GM06990 (cell line): ENCODE measurements at places on chromosomes 16 and 17.

DNA sequence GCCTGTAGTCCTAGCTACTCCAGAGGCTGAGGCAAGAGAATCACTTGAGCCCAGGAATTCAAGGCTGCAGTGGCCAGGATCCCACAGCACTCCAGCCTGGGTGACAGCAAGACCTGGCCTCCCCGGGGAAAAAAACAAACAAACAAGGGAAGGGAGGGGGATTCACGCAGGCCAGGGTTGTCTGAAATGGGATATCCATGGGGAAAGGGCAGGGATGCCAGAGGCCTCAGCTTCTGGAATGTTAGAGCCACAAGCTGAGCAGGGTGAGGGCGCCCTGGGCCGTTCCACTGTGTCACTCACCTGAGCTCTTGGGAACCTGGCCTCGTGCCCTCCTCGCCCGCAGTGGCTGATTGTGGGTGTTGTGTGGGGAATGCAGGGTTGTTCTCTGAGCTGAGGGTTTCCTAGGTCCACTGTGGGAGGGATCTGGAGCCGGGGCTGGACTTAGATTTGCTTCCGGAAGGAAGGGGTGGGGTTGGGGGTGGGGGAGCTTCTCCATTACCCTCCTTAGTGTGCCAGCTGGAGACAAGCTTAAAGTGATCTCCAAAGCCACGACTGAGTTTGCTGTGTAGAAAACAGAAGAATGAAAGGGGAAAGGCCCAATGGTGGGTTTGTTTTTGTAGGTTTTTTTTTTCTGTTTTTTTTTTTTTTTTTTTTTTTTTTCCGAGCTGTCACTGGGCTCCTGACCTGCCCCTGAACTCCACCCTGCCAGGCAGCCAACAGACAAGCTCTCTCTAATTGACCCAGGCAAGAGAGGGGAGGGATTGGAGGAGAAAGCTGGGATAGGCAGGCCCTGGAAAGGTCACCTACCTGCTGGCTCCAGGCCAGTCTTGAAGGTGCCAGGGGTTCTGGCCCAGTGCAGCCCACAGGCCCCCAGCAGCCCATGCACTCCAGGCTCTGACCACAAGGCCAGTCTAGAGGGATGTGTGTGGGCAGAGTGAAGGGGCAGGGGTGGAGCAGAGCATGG is at the start of gene SULT1A1:
Gene SULT1A1, minus strand, starts transcription at position 414 of the 964 bp plus-strand sequence. CDS start 1,189 bp downstream, outside the sequence.
- DNase-seq: no peak

GRCh38 chr16:5900046-5900445 is 802.5 kb upstream of the EEF2KMT start:
- DNase-seq: no peak

DNA sequence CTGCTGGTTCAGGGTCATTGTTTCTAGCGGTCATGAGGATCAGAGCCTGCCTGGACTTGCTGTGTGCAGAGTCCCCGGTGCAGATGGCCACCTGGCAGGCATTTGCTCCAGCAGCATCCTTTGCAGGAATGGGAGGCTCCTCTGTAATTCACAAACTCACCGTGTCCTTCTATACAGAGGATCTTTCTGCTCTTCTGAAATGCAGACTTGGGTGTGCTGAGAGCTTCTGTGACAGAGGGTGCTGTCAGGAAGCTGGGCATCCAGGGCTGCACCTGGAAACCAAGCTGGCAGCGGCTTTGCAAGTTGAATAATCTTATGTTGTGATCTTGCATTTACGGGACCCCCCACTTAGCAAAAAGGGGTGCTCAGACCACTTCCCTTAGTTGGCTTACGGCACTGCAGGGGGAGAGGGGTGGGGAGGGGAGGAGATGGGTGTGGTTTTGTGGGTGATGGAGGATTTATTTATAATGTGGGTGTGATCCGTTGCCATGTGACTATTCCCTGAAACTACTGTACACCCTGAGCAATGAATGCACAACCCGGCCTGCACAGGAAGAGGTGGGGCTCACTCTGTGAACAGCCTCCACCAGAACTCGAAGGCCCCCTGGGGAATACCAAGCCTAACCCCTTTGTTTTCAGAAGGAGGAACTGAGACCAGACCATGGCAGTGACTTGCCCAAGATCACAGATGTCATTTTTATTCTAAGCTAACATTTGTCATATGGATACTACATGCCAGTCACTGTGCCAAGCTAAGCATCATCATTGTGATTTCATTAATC is 178.3 kb downstream of the PRKCB start:
- DNase-seq: peak; percentile 83

DNA sequence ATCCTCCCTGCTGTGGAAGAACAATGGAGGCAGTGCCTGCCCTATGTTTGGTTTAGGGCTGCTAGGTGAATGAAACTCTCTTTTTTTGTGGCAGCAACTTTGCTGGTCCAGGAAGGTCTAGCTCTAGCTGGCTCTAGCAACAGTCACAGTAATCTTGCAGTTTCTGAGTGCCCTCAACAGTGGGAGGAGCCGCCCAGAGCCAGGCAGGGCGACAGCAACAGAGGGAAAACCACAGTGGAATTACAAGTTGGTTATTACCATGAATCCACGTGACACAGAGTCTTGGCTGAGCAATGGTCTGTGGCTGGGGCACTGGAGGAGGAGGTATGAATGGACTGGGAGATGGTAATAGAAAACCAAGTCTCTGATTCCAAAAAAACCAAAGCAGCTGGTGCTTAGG is 10.3 kb downstream of the HSPB9 start:
- DNase-seq: no peak

GRCh38 chr17:31202968-31203367 is 94.1 kb downstream of the OMG start:
- DNase-seq: no peak

DNA sequence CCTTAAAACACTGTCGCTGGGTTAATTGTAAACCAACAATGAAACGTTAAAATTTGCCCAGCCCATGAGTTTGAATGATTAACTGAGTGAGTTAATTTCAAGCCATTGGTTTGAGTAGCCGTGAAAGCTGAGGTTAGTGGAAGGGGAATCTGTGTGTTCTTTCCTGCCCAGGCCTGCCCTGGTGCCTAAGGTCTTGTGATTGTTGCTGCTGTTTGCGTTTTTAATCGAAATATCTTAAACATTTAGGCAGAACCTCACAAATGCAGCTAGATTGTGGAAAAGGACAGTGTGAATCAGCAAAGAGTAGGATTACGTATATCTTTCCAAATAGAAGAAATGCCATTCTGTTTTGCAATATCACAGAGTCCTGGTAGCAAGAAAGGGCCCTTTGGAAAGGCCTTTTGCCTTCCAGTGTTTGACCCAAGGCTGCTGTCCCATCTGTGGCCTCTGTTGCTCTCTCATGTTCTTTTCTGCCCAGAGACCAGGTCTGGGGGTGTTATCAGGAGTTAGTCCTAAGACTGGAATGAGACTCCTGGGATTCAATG is 113.8 kb downstream of the MSI2 start:
- DNase-seq: no peak

DNA sequence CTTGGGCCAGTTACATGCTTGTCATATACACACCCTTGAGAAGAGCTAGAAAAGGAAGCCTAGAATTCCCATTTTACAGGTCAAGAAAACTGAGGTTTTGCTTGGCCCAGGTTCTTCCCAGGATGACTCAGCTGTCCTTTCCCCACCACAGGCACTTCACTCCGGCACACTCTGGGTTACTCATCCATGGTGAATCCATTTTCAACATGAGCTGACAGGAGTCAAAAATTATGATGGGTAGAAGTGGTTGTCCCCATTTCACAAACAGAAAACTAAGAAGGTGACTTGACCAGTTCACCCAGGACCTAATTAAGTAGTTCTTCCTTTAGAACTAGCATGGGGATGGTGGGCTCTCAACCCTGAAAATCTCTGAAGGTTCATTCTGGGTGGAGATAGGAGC is 67.2 kb downstream of the USP22 start:
- no peak for DNase-seq

- no peak for DNase-seq
Observed at GRCh38 chr17:50207792-50208567, 6.5 kb upstream of the COL1A1 start.

GRCh38 chr17:75182319-75182568 is 515 bp downstream of the SUMO2 start:
- DNase-seq: no peak

DNA sequence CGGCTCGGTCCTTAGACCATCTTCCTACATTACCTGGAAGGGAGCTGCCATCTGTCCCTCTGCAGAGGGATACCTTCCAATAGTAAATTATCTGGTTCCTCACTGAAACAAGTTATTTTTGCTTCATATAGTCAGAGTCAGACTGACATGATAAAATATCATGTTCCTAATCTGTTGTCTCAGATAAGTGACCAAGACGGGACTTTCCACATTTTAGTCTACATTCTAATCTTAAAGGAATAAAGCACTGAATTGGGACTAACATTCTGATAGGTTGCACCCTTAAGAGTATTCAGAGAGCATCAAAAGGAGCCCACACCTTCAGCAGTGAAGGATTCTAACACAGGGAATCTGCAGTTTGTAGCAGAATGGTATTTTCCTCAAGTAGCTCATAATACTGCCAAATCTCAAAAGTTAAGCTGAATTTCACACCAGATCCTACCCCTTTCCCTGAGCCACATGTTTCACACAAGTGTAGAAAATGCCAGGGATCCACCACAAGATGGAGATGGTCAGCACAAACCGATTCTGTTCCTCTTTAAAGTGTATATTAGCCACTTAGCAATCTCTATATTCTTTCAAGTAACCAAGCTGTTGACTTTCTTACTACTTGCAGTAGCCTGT is 13.4 kb downstream of the GINS2 start:
- no peak for DNase-seq

DNA sequence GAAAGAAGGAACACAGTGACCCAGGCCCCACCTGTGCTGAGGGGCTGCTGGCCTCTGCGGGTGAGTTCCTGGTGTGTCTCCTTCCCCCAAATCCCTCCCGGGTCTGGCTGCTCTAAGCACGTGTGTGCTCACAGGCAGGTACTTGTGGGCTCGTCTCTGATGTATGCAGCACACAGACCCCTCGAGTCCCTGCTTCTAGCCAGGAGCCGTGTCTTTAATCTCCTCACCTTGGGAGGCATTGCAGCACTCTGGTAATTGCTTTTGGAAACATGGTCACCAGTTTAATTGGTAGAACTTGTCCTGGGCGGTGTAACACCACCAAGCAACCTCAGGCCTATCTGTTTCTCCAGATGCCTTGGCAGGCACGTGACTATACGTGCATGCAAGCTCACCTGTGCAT is 8.8 kb upstream of the RPL38 start:
- no peak for DNase-seq

DNA sequence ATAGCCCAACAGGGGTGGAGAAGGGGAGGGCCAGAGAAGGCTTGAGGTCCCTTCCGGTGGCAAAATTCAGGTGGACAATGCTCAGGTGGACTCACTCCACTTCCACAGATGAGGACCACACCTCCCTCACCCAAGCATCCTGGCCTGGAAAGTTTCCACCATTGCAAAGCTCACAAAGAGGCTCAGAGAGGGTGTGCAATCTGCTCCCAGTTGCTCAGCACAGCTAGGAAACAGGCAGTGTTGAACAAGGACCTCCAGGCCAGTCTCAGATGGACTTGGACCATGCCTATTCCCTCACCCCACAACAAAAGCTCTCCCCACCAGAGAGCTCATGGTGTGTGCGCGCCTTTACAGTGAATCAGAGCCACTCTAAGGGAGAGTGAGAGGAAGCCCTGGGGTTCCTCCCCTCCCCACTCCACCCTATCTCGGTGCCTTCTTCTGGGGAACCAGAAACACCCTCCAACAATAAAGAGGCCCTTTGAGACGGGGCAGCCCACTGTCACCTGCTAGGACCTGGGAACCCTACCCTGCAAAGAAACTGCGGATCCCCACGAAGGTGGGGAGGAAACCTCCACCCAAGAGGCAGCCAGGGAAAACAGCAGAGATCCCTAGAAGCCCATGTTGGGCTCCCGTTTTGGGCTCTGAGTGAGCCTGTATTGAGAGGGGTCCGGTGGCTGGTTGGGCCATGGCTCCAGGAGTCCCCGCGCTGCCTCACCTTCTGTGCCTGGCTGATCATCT is 1.6 kb downstream of the FAM83G start:
- DNase-seq: no peak

- no peak for DNase-seq
Observed at GRCh38 chr17:7029659-7030058, 6.2 kb upstream of the SLC16A13 start.

- DNase-seq: no peak
Observed at GRCh38 chr17:50102164-50102991, 7.2 kb downstream of the PDK2 start.

DNA sequence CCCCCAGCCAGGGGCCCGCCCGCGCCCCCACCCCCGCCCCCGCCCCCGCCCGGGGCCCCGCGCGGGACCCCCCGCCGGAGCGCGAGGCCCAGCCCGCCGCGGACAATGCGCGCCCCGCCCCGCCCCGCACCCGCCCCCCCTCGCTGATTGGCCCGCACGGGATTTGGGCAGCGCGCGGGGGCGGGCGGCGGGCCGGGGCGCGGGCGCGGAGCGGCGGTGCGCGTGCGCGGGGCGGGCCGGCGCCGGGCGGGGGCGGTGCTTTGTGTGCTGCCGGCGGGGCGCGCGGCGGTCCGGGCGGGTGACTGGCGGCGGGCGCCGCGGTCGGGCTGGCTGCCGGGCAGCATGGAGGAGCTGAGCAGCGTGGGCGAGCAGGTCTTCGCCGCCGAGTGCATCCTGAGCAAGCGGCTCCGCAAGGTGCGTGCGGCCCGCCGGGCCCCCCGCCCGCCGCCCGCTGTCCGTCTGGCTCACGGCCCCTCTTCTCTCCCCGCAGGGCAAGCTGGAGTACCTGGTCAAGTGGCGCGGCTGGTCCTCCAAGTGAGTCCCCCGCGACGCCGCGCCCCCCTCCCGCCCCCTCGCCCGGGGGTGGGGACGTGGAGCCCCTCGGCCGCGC is at the start of gene CBX2:
Gene CBX2, plus strand, starts transcription at position 255 of the 610 bp plus-strand sequence. Its CDS starts 88 bp downstream, at position 343.
- DNase-seq: peak; percentile 80

DNA sequence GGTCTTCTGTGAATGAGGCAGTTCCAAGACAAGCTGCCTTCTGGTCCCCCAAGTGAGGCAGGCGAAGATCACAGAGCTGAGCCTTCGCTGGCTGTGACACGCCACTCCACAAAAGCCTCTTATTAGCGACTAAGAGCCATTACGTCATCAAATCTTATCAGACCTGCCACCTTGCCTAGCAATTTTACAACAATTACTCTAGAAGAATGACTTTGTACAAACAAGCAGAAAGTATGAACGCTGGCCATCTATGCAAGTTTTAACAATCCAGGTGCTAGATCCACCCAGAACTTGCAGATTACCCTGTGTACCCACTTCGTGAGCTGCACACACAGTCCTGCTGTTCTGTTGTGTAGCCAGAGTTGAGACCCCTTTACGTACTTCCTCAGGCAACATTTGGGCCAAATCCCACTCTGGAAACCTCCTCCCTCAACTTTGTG is 3.8 kb upstream of the ICAM2 start:
- no peak for DNase-seq

- DNase-seq: no peak
Observed at GRCh38 chr17:77148077-77148939, 7.5 kb downstream of the SEC14L1 start.

DNA sequence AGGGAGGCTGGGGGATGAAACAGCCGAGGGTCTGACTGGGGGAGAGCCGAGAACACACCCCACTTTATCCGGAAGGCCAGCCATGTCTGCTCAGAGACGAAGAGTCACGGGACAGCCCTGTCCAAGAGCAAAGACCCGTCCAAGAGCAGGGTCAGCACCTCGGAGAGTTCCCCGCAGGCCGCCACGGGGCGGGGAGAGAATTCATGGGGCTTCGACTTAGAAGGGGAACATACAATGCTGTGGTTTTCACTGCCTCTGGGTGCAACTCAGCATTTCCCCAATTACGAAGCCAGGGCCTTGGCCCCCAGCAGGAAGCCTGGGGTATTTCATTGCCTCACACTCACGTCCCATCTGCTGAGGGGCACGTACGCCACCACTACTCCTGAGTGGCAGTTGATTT is 59.3 kb downstream of the JPH3 start:
- peak; percentile 59 for DNase-seq

GRCh38 chr17:5304636-5305035 is 22.6 kb downstream of the RABEP1 start:
- no peak for DNase-seq
